CD4-positive, alpha-beta T cell treated with Interferon gamma for 1 hour (primary cell): ENCODE measurements at places on chromosomes 11 and 22.

DNA sequence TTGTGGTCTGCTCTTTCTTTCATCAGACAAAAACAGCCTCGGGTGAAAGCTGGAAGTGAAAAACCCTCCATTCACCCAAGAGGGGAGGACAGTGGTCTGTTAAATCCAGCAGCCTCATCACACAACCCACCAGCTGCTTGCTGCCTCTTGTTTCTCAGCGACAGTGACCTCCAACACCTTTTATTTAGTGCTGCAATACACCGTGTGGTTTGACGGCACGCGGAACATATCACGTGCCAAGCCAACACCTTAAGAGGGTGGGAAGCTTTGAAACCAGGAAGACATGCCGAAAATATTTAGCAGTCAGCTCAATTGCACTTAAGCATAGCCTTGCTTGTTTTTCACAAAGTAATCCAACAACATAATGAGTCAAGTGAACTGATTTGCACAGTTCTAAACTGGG lies 39.8 kb upstream of the POGLUT3 start:
- peak; percentile 7 for DNase-seq

- no peak for DNase-seq
Observed at GRCh38 chr11:111851636-111852035, 19.7 kb downstream of the ALG9 start.

GRCh38 chr22:20095521-20095920 lies 15.5 kb downstream of the DGCR8 start:
- no peak for DNase-seq

DNA sequence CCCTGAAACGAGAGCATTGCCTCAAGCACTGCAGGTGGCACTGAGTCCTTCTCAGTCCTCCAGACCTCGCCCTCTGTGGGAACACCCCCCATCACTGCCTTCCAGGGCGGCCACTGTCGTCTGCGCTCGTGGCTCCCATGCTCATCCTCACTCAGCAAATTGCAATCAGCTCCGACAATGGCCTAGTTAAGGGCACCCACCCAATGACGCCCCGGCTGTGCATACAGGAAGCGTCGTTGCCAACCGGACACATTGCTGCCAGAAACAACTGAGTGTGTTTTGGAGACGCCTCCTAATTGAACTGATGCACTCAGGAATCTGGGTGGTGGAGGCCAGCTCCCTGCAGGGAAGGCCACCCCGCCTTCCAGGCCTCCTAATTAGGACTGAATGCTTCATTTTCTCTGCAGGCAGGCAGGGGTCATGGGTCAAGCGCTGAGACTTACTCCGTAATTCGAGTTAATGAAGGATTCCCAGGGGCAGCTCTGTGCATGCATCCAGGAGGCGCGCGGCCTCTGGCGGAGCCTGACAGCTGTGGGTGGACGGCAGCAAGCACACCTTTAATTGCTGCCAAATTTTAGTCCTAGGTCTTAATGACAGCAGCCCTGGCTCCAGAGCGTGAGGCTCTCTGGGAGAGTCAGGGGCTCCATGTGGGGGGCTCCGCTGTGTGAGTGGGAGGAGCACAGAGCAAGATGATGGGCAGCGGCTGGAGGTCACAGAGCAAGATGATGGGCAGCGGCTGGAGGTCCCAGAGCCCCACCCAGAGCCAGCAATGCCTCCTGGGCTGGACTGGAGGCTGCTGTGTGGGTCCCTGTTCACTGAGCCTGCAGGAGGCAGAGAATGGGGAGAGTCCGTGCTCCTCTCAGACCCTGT lies 199.0 kb downstream of the BRD1 start:
- DNase-seq, result no peak

DNA sequence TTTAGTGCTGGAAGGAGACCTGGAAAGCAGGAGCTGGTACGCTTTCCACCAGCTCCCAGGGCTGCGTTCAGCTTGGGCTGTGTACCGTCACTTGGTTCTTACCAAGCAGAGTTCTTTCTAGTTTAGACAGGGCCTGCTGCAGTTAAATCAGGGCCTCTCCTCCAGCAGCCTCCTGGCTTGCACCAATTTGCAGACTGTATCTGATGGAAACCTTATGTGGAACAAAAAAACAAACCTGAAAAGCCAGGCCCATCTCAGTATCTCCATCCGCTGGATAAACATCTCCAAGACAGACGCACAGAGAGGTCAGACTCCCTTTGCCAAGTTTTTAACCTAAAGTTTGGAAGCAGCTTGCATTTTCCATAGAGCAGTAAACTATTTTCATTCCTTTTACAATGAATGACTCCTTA lies 288.6 kb upstream of the SORL1-AS1 start:
- DNase-seq, result no peak

GRCh38 chr11:121716060-121716459 lies 263.3 kb upstream of the SORL1-AS1 start:
- no peak for DNase-seq

DNA sequence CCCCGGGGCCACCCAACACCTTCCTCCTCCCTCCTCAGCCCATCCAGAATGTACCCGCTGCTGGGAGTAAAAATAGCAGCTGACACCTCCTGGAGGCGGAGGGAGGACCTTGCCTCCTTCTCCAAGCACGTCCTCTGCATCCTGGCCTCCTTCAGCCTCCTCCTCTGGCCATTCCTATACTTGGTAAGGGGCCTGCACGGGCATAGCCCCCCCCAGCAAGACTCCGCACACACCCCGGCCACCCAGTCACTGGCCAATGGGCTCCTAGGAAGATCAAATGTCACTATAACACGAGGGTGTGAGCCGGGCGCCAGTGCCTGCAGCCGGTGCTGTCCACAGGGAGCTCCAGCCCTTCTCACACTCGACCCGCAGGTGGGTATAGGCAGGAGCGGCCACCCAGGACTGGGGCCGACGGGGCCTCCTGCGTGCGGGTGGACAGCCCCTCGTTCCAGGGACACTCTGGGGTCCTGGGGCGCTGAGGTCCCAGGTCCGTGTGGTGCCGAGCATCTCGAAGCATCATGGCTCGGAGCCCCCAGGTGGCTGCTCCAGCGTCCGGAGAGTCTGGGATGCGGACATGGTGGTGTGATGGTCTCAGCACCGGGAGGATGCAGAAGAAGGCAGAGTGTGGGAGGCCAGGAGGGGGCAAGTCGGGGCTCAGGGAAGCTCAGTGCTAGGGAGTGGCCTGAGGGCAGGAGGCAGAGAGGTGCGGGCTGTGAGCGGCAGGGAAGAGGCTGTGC lies at the start of gene TNNT3:
Gene TNNT3, plus strand, starts transcription at position 313 of the 737 bp plus-strand sequence. CDS start 3,172 bp downstream, outside the sequence.
- DNase-seq, result no peak

DNA sequence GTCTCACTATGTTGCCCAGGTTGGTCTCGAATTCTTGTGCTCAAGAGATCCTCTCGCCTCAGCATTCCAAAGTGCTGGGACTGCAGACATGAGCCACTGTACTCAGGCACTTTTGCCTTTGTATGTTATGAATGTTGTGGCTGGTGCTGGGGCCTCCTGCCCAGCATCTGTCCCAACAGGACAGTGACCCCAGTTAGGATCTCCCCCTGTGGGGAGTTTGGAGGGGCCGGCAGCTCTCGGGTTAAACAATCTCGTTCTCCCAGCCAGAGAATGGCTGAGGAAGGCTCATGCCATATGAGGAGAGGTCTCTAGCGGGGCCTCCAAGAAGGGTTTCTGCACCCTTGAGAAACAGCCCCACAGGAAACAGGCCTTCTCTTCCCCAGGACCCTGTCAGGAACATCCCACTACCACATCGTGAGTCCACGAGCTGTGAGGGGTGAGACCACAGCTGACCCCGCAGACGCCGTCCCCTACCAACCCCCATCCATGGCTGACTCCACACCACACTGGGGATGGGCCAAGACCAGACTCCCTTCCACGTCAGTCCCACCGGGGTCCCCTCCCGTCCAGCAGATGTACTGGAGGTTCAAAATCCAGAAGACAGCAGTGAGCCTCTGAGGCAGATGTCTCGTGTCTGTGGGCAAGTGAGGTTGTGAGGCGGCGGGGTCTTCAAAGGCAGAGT lies 54.1 kb downstream of the SHANK2 start:
- no peak for DNase-seq

DNA sequence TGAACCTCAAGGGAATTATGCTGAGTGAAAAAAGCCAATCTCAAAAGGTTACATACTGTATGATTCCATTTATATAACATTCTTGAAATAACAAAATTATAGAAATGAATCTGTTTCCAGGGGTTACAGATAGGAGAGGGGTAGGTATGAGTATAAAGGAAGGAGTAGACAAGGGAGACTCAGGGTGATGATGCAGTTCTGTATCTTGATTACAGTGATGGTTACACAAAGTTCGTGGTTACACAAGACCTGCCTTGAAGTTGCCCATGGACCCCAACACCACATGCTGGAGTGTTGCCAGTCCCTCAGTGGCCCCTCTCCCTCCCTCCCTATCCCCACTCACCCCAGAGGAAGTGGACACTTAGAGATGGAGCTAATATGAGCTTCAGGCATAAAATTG lies 20.3 kb downstream of the STK33 start:
- no peak for DNase-seq

- DNase-seq, result no peak
Observed at GRCh38 chr11:93100211-93100610, 97.6 kb downstream of the SLC36A4 start.

DNA sequence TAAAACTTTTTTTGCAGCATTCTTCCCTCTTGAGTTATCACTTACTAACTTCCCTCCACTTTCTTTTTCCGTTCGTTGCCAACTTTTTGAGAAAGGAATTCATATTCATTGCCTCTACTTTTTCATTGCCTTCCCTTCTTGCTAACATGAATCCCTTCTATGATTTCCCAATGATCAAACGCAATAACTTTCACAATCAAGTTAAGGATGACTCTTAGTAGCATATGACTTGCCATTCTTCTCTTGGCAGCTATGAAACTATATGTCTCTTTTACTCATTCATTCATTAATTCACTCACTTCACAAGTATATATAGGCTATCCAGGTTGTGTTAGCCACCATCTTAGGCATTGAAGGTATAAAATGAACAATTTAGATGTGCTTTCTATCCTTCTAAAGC lies 16.6 kb upstream of the ARHGAP20 start:
- DNase-seq, result no peak

DNA sequence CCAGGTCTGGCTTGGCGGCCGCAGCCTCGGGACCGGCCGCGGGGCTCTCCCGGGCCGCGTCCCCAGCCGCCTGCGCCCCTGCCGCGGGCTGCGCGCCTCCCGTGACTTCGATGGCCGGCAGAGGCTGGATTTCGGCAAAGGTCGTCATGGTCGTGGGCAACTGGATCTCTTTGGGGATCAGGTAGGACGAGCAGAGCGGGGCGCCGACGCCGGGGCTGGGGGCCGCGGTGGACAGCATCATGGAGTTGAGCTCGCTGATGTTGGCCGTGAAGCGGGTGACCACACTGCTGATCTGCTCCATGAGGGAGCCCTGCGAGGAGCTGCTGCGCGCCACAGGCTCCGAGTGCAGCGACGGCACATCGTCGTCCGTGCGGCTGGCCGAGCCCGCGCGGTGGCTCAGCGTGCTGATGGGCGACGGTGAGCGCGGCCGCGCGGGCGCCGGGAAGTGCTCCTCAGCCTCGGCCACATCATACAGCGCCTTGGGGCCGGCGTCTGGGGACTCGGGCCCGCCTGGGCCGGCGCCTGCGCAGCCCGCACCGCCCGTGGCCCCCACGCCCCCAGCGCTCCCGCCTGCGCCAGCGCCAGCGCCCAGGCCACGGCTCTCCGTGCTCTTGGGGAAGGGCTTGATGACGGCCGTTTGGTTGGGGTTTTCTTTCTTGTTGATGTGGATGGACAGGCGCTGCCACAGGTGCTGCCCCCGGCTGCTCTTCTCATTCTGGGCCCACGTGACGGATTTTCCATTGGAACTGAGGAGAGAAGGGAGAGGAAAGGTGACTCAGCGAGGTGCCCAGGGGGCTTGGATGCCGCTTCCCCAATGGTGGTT lies 171.4 kb upstream of the CTSC start:
- no peak for DNase-seq

DNA sequence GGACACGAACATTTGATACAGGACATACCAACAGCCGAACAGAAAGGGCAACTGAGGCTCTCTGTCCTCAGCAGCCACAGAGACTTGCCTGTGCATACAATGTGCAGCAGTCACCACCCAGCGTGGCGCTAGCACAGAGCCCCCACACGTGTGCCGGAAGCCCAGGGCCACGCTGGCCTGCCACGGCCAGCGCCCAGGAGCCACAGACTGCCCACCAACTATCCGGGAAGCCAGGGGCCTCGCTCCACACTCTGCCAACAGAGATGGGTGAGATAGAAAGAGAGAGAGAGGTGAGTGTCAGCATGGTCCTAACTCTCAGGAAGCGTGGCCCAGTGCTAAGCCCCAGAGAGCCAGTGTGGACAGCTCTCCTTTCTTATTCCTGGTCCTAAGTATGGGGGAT lies 11.7 kb downstream of the TMPRSS5 start:
- no peak for DNase-seq

- DNase-seq, result no peak
Observed at GRCh38 chr11:117314840-117315239, 1.2 kb downstream of the BACE1 start.

- DNase-seq, result no peak
Observed at GRCh38 chr11:76284161-76284560, 77.9 kb upstream of the WNT11 start.

DNA sequence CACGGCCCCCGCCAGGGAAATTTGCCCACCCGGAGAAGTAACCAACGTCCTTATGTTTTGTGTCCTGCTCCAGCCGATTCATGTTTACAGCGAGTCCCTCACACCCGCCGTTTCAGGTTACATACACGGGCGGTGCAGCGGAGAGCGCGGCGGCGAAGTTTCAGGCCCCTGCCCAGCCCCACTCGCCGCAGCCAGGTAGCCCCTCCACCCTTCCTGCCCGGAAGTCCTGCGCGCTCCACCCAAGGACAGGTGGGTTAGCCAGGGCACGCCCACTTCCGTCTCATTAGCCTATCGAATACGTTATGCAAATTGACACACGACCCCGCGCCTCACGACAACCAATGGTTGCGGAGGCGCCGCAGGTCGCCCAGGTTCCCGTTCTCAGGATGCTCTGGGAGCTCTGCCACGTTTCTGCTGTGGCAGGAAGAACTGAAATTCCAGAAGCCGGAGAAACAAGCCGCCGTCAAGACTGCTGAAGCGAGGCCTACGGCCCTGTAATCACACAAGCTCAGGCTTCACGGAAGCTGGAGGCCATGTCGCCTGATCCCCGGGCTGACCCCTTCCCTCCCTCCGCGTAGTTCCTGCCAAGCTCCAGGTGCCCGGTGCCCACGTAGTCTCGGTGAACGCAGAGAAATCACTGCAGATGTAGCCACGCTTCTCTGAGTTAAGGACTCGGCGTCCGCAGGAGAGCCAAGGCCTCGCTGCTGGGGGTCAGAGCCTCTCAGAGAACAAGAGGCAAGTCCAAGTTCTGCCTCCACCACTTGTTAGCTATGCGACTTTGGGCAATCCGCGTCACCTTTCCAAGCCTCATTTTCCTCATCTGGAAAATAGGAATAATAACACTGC lies 22.4 kb upstream of the MYH9 start:
- DNase-seq, result peak; percentile 77

- DNase-seq, result no peak
Observed at GRCh38 chr11:108160970-108161566, 39.7 kb downstream of the ACAT1 start.

DNA sequence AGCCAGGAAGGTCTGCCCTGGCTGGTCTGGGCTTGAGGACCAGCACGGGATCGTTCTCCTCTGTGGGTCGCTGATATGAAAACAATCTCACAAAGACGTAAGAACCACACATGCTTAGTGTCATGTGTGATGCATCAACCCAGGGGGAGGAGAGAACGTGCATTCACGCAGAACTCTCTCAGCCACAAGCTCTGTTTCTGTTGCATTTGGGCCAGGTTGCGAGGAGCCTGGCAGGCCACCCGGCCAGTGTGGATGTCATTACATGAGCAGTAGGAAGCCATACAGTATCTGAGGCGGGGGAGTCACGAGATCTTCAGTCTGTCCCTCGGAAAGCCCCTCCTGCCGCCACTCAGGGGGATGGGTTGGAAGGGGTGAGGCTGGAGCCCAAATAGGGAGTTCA lies 53.1 kb upstream of the KCNQ1OT1 start:
- DNase-seq, result no peak
